ENCODE measurements at places on chromosomes 3 and 15. TPM values are rescaled to one million over a fixed set of nuclear protein-coding genes. Genes with fewer than 3 reads are reported as not detected.

- no peak overlapping the region for H3K4me3 ChIP-seq
- H3K4me1 ChIP-seq: peaks cover 44% of the 10 kb centered on the region
- DNase-seq: no peak
Measured at GRCh38 chr15:93029214-93029835, 59.7 kb downstream of the RGMA start.

GRCh38 chr3:183386651-183387050 is 41.8 kb downstream of the MCF2L2 start:
- H3K27ac ChIP-seq: no peak overlapping the region
- H3K27me3 ChIP-seq: no peaks in the 10 kb centered on the region
- no peak overlapping the region for H3K4me3 ChIP-seq
- no peaks in the 10 kb centered on the region for H3K36me3 ChIP-seq
- no peak for DNase-seq
- H3K4me1 ChIP-seq: no peaks in the 10 kb centered on the region

GRCh38 chr3:25447925-25448324 is 19.9 kb downstream of the RARB start:
- H3K27ac ChIP-seq: no peak overlapping the region
- H3K36me3 ChIP-seq: no peaks in the 10 kb centered on the region
- peaks cover 22% of the 10 kb centered on the region for H3K4me1 ChIP-seq

- no peaks in the 10 kb centered on the region for H3K27me3 ChIP-seq
- no peak for DNase-seq
- H3K4me1 ChIP-seq: no peaks in the 10 kb centered on the region
- H3K4me3 ChIP-seq: no peak overlapping the region
- H3K27ac ChIP-seq: no peak overlapping the region
- no peaks in the 10 kb centered on the region for H3K36me3 ChIP-seq
Measured at GRCh38 chr3:77319711-77320110, 279.8 kb downstream of the ROBO2 start.

DNA sequence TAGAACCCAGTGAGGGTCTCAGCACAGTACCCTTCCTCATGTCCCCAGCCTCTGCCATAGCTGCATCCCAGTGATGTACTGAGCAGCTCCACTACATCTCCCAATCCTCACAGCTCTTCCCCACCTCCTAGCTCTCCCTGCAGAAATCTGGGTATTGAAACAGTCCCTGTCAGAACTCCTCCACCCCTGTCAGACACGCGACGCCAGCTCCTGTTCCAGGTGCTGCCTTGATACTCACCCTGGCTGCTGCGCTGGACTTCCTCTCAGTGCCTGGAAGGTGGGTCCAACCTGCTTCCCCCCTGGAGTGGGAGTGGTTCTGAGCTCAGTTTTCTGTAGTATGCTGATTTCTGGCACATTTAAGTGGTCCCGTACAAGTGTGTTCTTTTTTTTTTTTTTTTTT is 160.9 kb upstream of the SLCO3A1 start:
- no peaks in the 10 kb centered on the region for H3K36me3 ChIP-seq
- no peaks in the 10 kb centered on the region for H3K27me3 ChIP-seq
- peaks cover 20% of the 10 kb centered on the region for H3K4me1 ChIP-seq
- no peak overlapping the region for H3K27ac ChIP-seq
- no peak overlapping the region for H3K4me3 ChIP-seq
- DNase-seq: no peak

GRCh38 chr3:40737343-40737742 is 212.6 kb downstream of the ZNF621 start:
- no peaks in the 10 kb centered on the region for H3K36me3 ChIP-seq
- H3K4me3 ChIP-seq: no peak overlapping the region
- no peaks in the 10 kb centered on the region for H3K27me3 ChIP-seq
- H3K4me1 ChIP-seq: peaks cover 5% of the 10 kb centered on the region
- no peak for DNase-seq

- H3K36me3 ChIP-seq: no peaks in the 10 kb centered on the region
- DNase-seq: no peak
- peak overlapping the region; percentile 27 for H3K27ac ChIP-seq
- no peak overlapping the region for H3K4me3 ChIP-seq
- no peaks in the 10 kb centered on the region for H3K27me3 ChIP-seq
- peaks cover 81% of the 10 kb centered on the region for H3K4me1 ChIP-seq
Measured at GRCh38 chr15:67090297-67091070, 25.1 kb downstream of the SMAD3 start.

DNA sequence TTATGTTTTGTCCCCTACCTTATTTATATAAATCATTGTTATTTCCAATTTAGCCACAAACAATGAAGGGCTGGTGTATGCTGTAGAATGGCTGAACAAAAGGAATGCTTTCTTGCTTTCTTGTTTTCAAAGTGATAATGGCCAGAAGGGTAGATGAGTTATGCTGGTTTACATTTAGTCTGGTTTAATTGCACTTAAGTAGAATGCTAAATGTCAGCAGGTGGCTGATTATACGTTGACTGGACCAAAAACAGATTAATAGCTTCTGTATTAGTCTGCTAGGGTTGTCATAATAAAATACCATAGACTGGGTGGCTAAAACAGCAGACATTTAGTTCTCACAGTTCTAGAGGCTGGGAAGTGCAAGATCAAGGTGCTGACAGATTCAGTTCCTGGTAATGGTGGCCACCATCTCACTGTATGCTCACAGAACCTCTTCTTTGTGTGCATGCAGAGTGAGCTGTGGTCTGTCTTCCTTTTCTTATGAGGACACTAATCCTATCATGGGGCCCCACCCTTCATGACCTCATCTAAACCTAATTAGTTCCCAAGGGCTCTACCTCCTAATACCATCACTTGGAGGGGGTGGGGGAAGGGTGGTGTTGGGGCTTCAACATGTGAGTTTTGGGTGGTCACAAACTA is 17.1 kb upstream of the XIRP1 start:
- H3K27ac ChIP-seq: no peak overlapping the region
- H3K36me3 ChIP-seq: no peaks in the 10 kb centered on the region
- H3K27me3 ChIP-seq: no peaks in the 10 kb centered on the region
- DNase-seq: no peak
- H3K4me3 ChIP-seq: no peak overlapping the region

- peaks cover 4% of the 10 kb centered on the region for H3K36me3 ChIP-seq
- H3K27me3 ChIP-seq: no peaks in the 10 kb centered on the region
- H3K27ac ChIP-seq: no peak overlapping the region
- no peak overlapping the region for H3K4me3 ChIP-seq
- peaks cover 14% of the 10 kb centered on the region for H3K4me1 ChIP-seq
Measured at GRCh38 chr3:197507081-197507480, 48.7 kb downstream of the BDH1 start.

DNA sequence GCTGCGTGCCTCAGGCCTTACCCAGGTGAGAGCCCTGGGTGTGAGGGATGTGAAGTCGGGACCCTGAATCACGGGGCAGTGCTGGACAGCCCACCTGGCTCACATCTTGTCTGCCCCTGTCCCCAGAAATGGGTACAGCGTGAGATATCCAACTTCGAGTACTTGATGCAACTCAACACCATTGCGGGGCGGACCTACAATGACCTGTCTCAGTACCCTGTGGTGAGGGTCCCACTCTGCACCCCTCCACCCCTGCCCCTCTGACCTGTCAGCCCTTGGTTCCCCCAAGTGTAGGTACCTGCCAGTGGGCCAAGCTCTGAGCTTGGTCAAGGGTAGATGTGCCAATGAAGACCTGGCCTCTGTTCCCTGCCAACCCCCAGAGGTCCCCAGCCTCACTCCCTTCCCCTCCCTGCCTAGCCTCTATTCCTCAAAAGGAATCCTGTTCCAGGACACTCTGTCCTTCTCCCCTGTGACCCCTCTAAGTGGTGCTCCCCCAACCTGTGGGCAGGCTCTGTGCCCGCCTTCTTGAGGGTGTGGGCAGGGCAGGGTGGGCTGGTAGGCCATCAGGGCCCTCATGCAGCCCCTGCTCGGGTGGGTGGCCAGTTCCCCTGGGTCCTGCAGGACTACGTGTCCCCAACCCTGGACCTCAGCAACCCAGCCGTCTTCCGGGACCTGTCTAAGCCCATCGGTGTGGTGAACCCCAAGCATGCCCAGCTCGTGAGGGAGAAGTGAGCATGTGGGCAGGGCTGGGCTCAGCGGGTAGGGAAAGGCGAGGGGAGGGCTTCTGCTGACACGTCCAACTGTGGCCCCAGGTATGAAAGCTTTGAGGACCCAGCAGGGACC is 25.1 kb downstream of the NBEAL2 start:
- no peak overlapping the region for H3K4me3 ChIP-seq
- H3K36me3 ChIP-seq: peaks cover 80% of the 10 kb centered on the region
- H3K4me1 ChIP-seq: peaks cover 7% of the 10 kb centered on the region
- H3K27ac ChIP-seq: no peak overlapping the region

DNA sequence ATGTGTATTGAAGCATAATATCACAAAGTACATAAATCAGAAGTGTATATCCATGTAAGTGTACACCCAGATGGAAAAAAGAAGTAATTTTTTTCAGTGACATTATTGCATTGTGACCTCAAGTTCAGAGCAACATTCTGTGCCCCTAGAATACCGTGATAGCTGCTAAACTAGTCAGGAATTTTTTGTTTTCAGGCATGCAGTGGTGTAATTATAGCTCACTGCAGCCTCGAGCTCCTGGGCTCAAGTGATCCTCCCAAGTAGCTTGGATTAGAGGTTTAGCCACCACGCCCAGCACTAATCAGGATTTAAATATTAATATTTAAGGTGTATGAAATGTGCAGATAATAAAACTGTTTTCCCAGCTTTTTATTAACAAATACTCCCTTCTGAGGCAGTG is 25.5 kb downstream of the SEC62 start:
- no peak overlapping the region for H3K4me3 ChIP-seq
- H3K27me3 ChIP-seq: no peaks in the 10 kb centered on the region
- no peak overlapping the region for H3K27ac ChIP-seq
- no peak for DNase-seq
- H3K36me3 ChIP-seq: peaks cover 76% of the 10 kb centered on the region

DNA sequence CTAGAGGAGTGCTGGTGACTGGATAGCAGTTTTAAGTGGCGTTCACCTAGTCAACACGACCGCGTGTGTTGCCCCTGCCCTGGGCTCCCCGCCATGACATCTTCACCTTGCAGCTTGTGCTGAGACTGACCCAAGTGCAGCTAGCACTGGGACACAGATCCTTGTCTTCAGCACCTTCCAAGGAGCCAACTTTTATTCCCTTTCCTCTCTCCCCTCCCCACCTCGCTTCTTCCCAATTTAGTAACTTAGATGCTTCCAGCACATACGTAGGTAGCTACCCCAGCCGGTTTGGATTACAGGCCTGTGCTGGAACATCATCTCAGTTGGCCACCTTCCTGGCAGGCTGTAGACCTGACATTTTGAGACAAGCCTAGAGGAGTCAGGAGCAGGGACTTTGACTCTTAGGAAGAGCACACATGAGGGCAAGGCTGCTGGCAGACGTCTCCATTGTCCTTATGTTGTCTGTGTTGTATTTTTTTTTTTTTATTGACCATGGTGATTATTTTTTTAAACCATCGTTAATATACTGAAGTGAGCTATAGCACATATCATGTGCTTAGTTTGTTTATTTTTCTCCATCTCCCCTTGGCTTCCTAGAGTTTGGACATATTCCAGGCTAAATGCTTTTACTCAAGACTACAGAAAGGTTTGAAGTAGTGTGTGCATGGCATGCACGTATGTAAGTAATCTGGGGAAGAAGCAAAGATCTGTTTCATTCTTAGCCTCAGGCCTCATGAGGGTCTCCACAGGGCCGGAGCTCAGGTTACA is 61.1 kb downstream of the AAGAB start:
- H3K4me3 ChIP-seq: no peak overlapping the region
- no peaks in the 10 kb centered on the region for H3K36me3 ChIP-seq
- H3K27ac ChIP-seq: peak overlapping the region; percentile 63

DNA sequence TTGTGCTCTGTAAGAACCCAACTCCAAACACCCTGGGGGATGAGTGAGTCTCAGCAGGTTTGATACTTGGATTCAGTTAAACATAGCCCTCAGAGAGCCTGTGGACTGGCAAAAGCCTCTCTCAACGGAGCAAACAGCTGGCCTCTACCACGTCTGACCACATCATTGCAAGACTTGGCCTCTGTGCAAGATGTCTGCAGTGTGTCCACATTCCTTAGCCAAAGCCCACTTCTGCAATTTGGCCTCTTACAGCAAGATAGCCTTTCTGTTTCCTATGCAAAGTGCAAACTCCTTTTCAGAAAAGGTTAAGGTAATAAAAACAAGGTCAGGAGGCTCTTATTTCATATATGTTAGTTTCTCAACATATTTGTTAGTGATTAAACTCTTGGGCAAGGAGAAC is 27.9 kb downstream of the FBN1 start:
- no peak overlapping the region for H3K4me3 ChIP-seq
- no peaks in the 10 kb centered on the region for H3K4me1 ChIP-seq
- no peaks in the 10 kb centered on the region for H3K27me3 ChIP-seq
- H3K27ac ChIP-seq: no peak overlapping the region
- H3K36me3 ChIP-seq: no peaks in the 10 kb centered on the region
- DNase-seq: peak; percentile 34

DNA sequence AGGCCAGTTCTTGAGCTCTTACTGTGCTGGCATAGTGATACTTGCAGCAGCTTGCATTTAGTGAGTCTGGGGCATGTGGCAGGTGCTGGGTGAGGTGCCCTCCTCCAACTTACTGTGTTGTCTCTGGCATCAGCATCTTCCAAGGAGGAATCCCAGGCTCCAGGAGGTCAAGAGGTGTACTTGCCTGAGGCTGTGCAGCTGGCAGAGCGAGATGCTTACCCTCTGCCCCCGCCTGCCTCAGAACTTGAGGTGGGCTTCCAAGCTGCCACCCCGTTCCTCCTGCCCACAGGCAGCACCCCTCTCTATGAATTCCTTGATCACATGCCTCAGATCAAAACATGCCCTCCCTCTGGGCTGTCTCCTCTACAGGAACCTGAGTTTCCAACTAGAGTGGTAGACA is 86.0 kb downstream of the EEFSEC start:
- H3K27me3 ChIP-seq: no peaks in the 10 kb centered on the region
- H3K36me3 ChIP-seq: no peaks in the 10 kb centered on the region
- no peaks in the 10 kb centered on the region for H3K4me1 ChIP-seq
- DNase-seq: no peak
- H3K27ac ChIP-seq: no peak overlapping the region

DNA sequence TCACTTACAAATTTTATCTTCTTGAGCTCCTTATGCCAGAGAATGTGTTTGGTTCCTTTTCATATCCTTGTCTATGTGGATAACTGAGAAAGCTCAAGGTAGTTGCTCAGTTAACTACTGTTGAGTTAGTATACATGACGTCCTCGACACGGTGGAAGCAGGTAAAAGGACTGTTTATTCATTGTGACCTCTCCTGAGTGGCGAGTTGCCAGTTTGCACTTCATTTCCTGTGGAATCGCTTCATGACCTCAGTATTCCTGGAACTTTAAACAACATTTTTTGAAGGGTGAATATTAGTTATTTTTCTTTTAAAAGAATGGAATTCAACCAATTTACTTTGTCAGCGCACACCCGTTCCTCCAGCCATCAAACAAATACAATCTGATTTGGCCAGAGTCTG is 1.2 kb upstream of the TPRG1 start:
- H3K4me3 ChIP-seq: no peak overlapping the region
- H3K27me3 ChIP-seq: no peaks in the 10 kb centered on the region
- no peak for DNase-seq
- H3K4me1 ChIP-seq: no peaks in the 10 kb centered on the region
- no peak overlapping the region for H3K27ac ChIP-seq

Gene MKRN2OS
- not detected for total RNA-seq

Gene WDR93
- 0.39 TPM for total RNA-seq

Gene A4GNT
- total RNA-seq: not detected

Gene SPINK8
- not detected for total RNA-seq

Gene PHLDB2
- total RNA-seq: 91.3 TPM

Gene CASR
- not detected for total RNA-seq

Gene NXPE3
- total RNA-seq: 16.5 TPM

Gene HHLA2
- total RNA-seq: 0.21 TPM

Gene GRAMD2A
- total RNA-seq: 2.9 TPM

Gene STRIT1
- total RNA-seq: not detected

Gene RLBP1
- total RNA-seq: not detected

Gene MED12L
- total RNA-seq: 1.9 TPM

Gene NCKIPSD
- 88.5 TPM for total RNA-seq

Gene GOLGA6L4
- 2.8 TPM for total RNA-seq

Gene ACVR2B
- total RNA-seq: 10.8 TPM

Gene MAP1A
- total RNA-seq: 23.7 TPM

Gene TUSC7
- not detected for total RNA-seq

Gene GABRR3
- total RNA-seq: not detected

Data from tibial nerve (tissue), 4 donors.